HAP-1 (cell line): ENCODE measurements at places on chromosomes 11 and 22.

DNA sequence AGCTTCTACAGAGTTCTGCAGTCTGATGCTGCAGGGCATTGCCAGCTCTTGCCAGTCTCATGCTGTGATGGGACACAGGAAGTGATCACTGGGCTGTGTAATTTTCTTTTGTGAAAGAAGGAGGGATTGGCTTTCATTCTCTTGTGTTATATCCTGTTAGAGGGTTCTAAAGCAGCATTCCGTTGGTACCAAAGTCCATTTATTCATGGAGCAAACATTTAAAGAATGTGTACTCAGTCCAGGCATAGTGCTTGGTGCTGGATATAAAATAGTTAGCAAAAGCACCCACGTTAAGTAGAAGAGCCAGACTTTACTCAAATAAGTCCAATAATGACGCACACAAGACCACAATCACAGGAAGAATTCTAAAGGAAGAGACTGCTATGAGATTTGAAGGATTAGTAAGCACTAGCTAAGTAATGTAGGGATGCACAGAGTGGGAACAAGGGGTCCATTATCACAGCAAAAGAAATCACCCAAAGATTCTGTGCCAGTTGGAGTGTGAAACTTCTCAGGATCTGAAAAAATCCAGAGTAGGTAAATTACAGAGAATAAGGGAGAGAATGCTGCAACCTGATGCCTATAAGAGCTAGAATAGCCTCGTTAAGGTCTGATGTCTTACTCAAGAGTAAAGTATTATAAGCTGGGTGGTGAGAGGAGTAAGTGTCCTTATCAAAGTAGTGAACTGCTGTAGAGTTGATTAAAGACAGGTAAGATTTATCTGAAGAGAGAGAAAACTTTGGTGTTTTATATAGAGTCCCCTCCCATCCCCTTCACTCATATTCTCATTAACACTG, 728.3 kb downstream of the METTL15 start:
- DNase-seq = no peak

- DNase-seq = no peak
These were observed 399.7 kb downstream of the BRD1 start for GRCh38 chr22:49427941-49428340.

- no peak for DNase-seq
These were observed 23.9 kb downstream of the SLC22A12 start for GRCh38 chr11:64614917-64615316.

DNA sequence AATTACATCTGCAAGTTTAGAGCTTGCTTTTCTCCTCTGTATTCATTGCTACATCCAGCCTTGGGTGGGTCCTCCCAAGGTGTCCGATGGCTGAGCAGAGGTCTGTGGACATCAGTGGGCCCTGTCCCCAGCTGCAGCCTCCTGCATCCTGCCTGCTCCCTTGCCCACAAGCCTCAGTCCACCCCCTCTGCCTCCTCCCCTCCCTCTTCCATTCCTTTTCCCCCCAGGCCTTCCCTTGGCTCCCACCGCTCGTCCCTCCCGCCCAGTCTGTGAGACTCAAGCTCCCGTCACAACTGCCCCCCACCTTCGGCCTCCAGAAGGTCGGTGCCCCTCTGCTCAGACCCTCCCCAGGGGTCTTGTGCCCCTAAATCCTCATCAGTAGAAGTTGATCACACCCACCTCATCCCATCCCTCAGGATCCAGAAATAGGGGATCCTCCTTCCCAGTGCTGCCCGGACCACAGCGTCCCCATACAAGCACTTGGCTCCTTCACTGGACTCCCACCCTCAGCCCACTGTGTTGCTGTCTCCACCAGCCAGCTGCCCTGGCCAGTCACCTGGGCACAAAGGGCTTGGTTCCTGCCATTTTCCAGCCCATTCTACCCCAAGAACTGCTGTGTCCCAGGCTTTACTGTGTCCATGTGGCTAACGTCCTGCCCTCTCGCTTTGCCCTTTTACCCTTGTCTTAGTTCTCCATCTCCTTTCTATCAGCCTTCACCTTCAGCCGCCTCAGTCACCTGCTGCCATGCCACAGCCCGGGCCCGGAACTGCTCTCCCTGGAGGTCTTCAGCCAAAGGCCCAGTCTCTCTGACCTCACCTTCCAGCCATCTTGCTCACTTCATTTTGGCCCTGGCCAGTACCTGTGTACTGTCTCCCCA, 2.2 kb upstream of the OMP start:
- no peak for DNase-seq

GRCh38 chr11:124917115-124917637, 1.9 kb upstream of the HEPN1 start:
- DNase-seq = no peak

DNA sequence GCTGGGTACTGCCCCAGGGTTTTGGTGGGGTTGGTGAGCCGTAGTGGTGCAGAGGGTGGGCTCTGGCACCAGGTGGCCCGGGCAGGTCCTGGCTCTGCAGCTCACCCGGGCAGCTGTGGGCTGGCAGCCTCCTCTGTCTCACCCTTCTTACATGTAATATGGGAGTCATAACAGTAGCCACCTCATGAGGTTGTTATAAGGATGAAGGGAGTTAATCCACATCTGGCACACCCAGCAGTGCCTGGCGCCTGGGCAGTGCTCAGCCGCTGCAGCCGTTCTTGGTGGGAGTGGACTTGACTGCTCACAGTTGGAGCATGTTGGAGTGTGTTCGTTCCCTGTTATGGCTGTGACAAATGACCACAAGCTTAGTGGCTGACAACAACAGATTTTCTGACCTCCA, 28.7 kb downstream of the IGHMBP2 start:
- no peak for DNase-seq

DNA sequence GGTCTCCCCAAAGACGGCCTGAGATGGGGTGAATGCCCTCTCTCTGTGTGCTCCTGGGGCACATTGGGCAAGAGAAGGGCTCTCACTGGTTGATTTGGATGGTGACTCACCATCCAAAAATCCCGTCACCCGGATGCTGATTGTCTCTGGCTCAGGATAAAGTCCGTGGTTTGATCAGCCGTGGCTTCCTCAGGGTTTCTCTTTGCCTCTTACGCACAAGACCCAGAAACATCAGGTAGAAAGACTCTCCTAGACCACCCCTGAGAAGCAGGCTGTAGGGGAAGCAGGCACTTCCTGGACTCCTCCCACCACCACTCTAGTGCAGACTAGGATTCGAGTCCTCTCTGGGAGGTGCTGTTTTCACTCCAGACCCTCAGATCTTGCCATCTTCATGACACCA, 176.1 kb upstream of the NCAM1 start:
- DNase-seq = no peak

GRCh38 chr11:23425381-23425780, 565.1 kb upstream of the CCDC179 start:
- DNase-seq = no peak

DNA sequence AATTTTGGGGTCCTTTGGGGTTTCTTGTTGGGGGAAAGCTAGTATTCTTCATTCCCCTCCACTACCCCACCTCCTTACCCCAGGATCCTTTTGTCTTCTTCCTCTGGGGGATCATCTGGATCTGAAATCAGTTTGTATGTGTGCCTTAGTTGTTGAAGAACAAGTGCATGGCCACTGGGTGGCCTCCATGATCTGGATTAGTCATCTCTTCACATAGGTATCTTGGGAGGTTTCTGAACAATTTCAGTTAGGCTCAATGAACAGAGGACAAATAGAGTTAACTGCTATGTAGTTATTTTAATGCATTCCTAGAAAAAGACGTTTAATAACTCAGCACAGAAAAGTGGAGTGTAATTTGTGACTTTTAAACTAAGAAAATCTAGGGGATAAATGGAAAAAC, 7.1 kb upstream of the VWA5A start:
- DNase-seq = no peak

DNA sequence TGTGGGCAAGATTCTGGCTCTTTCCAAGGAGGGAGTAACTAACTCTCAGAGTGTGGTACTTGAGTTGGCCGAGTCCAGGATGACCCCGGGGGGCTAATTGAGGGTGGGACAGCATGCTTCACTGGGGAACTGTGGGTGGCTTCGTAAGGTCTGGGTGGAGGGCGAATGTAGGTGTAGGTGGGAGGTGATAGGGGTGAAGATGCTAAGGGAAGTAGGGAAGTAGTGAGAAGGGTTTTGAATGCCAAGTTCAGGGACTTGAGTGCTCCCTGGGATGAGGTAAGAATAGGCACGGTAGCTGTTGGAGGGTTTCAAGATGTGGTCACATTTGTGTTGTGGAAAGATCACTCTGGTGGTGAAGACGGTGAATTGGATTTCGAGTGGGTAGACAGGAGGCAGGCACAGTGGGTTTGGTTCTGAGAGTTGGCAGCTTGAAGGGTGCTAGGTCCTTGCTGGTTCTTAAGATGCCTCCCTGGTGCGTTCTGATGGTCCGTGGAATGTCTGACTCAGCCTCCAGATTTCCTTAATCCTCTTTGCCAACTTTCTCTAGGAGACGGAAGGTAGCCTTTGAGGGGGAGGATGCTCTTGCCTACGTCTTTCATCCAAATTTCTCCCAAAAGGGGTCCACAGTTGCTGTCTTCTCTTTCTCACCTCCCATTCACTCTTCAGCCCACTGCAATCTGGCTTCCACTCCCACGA, 2.5 kb upstream of the DNAL4 start:
- DNase-seq = no peak

GRCh38 chr22:20380486-20380885, 13.5 kb upstream of the ZNF74 start:
- DNase-seq = no peak
